ENCODE measurements at places on chromosomes 3 and 15.

DNA sequence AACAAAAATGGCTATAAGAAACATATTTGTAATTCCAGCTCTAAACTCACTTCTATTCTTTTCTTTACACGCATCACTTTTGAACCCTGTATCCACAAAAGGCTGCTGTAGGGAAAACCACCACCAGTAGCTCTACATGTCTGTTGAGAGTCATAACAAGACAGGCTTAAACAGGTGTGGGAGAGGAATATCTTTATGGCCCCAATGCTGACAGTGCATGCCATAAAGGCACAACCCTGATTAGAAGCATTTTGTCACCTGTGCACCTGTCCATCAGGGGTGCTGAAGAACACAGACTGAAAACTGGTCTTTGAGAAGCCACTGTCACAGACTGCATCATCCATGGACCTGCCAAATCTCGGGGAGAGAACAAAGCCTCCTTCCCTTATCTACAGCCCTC is 11.6 kb upstream of the CSPG5 start:
- DNase-seq, result no peak

GRCh38 chr15:100330221-100330620 is 11.6 kb downstream of the ADAMTS17 start:
- no peak for DNase-seq

GRCh38 chr15:73710321-73710720 is 26.1 kb downstream of the CD276 start:
- DNase-seq, result no peak

- DNase-seq, result peak; percentile 55
Measured at GRCh38 chr3:156691920-156692319, 17.5 kb downstream of the TIPARP start.

GRCh38 chr3:182793663-182794454 is 555 bp downstream of the ATP11B start:
- DNase-seq, result no peak

GRCh38 chr3:175356899-175357324 is 497.8 kb downstream of the NAALADL2 start:
- DNase-seq, result peak; percentile 21

DNA sequence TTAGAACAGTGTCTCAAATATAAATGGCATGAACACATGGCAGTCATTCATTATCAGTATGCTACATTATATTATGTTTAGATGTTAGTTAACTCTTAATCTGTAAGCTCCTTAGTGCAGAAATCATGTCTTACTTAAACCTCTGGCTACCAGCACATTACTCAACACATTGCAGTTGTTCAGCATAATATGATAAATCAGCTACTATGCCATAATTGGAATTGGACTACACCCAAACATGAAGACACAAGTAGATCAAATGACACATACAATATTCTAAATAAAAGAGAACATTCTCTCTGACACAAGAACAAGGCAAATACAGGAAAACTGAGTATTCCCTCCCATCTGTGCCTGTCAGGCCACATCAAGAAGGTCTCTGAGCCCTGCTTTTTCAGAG is 116.1 kb downstream of the PCCB start:
- no peak for DNase-seq

GRCh38 chr3:8741581-8742261 is 8.1 kb downstream of the CAV3 start:
- peak; percentile 65 for DNase-seq
